ENCODE measurements at places on chromosomes 7 and 10.

DNA sequence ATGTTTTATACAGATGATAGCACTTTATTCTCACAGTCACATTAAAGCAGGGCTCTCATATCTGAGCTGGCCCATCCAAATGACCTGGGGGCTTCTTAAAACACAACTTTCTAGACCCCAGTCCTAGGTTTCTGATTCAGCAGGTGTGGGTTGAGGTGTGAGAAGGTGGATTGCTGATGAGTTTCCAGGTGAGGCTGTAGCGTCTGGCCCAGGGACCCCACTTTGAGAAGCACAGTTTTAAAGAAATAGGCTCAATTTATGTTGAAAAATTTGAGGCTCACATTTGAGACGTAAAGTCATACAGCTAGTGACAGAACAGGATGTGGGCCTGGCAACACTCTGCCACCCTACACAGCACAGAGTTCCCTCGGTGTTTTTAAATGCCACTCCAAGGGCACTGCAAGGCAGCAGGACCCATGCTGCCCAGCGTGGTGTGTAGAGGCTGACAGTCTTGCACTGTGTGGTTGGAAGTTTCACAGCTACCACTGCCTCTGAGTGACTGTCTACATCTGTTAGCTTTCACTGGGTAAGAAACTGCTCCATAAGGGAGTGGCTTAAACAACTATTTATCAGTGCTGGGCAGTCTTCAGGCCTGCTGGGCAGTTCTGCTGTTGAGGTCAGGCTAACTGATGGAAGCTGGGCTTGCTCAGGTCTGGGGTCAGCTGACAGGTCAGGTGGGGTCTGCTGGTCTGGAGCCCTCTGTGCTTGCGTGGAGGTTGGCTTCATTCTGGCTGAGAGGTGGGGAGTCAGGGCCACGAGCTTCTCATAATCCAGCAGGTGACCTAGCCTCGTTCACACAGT, 319.7 kb downstream of the CXCL12 start:
- DNase-seq: no peak

DNA sequence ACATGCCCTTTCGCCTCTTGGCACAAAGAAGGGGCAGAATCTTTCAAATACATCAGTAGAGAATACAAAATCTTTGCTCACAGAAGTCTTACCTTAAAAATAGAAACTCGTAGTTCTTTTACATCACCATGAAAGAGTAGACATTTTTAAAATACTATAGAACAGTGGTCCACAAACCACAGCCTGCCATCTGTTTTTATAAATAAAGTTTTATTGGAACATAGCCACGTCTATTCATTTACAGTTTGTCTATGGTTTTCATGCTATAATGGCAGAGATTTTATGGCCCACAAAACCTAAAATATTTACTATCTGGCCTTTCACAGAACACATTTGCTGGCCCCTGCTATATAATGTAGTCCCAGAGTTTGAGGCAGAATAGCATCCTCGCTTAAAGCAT, 46.1 kb upstream of the CABCOCO1 start:
- DNase-seq: no peak

DNA sequence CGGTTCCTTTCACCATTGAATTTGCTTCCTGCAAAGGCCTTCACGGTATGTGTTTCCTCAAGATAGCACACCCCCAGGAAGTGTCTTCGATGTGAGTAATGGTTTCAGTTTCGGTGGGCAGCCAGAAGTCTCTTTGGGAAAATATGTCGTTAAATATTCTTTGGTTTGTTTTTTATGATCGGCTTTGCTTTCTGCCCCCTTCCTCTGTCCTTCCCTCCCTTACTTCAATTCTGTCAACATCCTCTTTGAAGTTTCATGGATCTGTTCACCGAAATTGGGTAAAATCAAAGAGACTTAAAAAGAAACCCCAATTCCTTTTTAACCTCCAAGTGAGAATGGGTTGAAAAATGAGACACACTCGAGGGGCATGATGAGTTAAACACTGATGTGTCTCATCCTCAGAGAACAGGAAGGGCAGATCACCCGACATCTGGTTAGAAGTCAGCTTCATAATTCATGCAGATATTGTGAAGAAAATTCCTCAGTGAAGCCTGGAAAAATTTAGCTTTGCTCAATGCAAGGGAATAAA, 170.8 kb upstream of the HABP2 start:
- DNase-seq: no peak

- no peak for DNase-seq
Measured at GRCh38 chr10:43598446-43598845, 7.8 kb upstream of the ZNF485 start.

- no peak for DNase-seq
Measured at GRCh38 chr10:69142983-69143382, 19.0 kb downstream of the VPS26A start.

DNA sequence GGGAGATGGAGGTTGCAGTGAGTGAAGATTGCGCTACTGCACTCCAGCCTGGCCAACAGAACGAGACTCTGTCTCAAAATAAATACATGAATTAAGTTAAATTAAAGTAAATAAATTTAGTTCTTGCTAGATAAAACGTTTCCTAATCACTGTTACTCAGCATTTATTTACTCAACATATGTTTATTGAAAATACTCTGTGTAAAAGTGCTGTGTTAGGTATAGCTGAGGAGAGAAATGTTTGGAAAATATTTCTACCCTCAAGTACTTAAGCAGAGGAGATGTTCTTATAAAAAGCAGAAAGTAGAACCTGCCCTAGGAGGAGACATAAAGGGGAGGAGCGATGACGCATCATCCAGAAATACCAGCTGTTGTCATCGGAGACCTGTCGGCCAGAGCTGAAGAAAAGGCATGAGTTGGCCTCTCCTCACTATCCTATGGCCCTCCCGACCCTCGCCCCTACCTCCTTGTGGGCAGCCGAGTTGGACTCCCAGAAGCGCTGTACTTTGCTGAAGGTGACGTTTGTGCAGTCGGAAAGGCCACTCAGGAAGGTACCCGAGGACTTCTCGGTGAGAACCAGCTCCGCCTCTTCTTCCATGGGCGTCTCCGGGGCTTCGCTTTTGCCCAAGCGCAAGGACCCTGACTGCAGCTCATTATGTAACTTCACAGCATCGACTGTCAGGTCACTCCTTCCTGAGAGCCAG, 1.1 kb downstream of the RRP12 start:
- DNase-seq: no peak

DNA sequence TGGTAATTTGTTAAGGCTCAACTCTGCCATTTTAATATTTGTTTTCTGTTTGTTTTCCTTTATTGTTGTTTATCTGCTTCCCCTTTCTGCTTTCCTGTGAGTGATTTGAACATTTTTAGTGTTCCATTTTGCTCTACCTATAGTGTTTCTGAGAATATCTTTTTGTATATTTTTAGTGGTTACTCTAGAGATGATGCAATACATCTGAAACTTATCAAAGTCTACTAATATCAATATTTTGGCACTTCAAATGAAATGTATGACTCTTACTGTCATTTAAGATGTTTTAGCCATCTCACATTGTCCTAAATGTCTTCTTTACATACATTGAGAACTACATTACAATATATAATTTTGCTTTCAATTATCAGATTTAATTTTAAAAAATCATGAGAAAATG, 98.9 kb downstream of the PLXDC2 start:
- DNase-seq: no peak
